Muscle of leg (tissue), 16 donors: ENCODE measurements at places on chromosomes 11 and 22. TPM values are rescaled to one million over a fixed set of nuclear protein-coding genes. Genes with fewer than 3 reads are reported as not detected.
A peak's percentile ranks its signal among the peaks of the same experiment; 100 is the strongest.

DNA sequence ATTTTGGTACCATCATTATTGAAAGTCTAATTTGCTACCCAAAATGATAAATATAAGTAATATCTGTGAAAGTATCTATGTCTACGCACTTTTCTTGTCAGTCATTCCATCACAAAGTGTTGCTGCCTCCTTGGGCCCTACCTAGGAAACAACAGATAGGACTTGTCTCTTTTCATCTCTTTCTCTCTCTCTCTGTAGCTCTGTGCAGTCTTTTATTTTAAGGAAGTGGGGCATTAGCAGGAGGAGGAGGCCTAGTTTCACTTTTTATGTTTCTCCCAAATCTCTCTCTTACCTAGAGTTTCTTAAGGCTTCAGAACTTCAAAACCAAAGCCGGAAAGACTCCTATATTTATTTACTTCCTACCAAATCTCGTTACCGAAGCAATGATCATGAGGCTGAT, 354.8 kb upstream of the LUZP2 start:
- H3K36me3 ChIP-seq = no peaks in the 10 kb centered on the region
- H3K27ac ChIP-seq = no peak overlapping the region
- no peaks in the 10 kb centered on the region for H3K4me1 ChIP-seq
- no peak overlapping the region for H3K4me3 ChIP-seq

- peaks cover 2% of the 10 kb centered on the region for H3K27me3 ChIP-seq
- H3K4me1 ChIP-seq = peaks cover 4% of the 10 kb centered on the region
- peak; percentile 38 for DNase-seq
- H3K4me3 ChIP-seq = no peak overlapping the region
- H3K27ac ChIP-seq = peak overlapping the region; percentile 10
- peaks cover 4% of the 10 kb centered on the region for H3K36me3 ChIP-seq
Measured at GRCh38 chr11:113243696-113244095, 70.7 kb upstream of the TTC12 start.

GRCh38 chr11:6194065-6194581, 4.9 kb upstream of the OR52W1 start:
- H3K27me3 ChIP-seq = no peaks in the 10 kb centered on the region
- no peak overlapping the region for H3K4me3 ChIP-seq
- H3K36me3 ChIP-seq = no peaks in the 10 kb centered on the region

DNA sequence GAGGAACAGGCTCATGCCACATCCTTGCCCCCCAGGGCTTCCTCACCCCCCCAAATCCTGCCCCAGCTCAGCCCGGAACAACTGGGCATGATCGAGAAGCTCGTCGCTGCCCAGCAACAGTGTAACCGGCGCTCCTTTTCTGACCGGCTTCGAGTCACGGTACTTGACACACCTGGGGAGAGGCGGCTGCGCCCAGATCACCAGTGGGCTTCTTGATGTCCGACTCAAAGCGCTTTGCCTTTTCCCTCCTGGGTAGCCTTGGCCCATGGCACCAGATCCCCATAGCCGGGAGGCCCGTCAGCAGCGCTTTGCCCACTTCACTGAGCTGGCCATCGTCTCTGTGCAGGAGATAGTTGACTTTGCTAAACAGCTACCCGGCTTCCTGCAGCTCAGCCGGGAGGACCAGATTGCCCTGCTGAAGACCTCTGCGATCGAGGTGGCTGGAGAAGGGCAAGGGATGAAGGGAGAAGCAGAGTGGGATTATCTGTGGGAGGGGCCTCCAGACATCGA, 3.5 kb downstream of the NR1H3 start:
- H3K4me3 ChIP-seq = no peak overlapping the region
- no peak for DNase-seq
- peaks cover 5% of the 10 kb centered on the region for H3K36me3 ChIP-seq
- no peaks in the 10 kb centered on the region for H3K27me3 ChIP-seq
- H3K4me1 ChIP-seq = peaks cover 31% of the 10 kb centered on the region
- no peak overlapping the region for H3K27ac ChIP-seq

DNA sequence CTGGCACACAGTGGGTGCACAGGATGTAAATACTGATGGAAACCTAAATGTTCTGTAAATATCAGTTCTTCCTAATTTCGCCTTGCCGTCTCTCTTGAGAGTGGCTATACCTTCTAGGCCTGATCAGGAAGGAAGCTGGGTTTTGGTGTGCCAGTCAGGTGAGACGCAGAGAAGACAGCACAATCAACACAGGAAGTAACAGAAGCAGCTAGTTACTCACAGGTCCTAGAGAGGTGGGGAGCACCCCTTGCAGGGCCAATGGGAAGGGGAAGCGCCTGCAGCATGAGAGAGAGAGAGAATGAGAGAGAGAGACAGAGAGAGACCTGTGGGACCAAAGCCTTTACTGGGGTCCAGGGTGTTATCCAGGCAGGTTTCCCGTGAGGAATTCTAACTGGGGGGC, 80.8 kb downstream of the FBLN1 start:
- H3K36me3 ChIP-seq = peaks cover 7% of the 10 kb centered on the region
- H3K27ac ChIP-seq = no peak overlapping the region
- DNase-seq = no peak
- H3K27me3 ChIP-seq = no peaks in the 10 kb centered on the region

- DNase-seq = no peak
- peaks cover 7% of the 10 kb centered on the region for H3K27me3 ChIP-seq
- H3K36me3 ChIP-seq = peaks cover 50% of the 10 kb centered on the region
- peak overlapping the region; percentile 94 for H3K4me3 ChIP-seq
- H3K27ac ChIP-seq = no peak overlapping the region
Measured at GRCh38 chr11:65116370-65117205, 913 bp downstream of the ZNHIT2 start.

Gene PNPLA2
- polyA plus RNA-seq = 24.8 TPM

DNA sequence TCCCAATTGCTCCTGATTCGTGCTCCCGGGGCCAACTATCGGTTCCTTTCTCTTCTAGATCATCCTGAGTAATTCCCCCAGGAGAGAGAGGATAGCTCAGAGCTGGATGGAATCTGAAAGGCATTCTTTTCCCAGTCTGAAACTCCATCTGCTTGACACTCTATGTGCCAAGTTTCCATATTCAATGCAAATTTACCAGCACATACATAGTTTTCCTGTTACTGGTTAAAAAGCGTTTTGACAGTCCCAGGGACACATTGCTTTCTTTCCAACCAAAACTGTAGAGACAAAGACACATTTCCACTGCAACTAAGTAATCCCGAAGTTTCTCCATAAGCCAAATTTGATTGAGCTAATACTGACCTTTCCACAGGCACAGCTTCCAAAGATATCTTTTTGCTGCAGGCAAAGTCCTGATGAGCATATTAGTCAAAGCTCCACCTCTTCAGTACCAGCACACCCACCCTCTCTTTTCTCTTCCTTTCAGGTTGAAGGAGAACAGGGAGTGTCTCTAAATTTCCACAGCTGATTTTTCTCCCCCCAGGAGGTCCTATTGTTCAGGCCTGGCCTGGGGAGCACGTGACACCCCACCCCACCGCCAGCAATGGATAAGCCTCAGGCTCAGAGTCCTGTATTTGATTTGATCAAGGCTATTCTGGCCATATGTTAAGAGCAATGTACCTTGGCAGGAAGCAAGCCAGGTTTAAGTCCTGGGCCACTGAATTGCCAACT, 9.7 kb upstream of the ANKK1 start:
- no peak overlapping the region for H3K4me3 ChIP-seq
- peak; percentile 77 for DNase-seq
- H3K27ac ChIP-seq = peak overlapping the region; percentile 2
- no peaks in the 10 kb centered on the region for H3K36me3 ChIP-seq

DNA sequence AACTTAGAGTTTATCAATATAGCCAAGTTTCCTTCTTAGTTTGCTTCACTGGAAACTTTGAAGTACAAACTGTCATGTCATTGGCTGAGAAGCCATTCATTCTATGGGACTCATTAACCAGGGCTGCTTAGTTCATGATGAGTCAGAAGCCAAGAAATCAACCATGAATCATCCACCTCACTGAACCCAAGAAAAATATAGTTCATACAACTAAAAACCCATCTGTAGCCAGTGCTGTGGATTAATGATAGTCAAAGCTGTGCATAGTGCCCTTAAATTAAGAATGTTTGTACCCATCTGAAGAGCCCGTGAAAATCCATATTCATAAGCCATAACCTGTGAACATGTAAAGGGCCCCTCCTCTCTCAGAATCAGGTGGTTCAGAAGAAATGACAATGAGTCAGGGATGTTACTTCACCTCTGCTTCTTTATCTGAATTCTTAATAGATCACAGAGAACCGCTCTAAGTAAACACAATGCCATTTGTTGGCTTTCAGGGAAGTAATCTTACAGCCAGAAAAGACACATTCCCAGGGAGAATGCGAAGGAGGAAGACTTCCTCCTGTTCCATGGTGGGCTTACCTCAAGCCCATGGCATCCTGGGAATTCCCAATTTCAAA, 25.4 kb downstream of the MMP20 start:
- no peaks in the 10 kb centered on the region for H3K36me3 ChIP-seq
- no peak overlapping the region for H3K4me3 ChIP-seq
- no peaks in the 10 kb centered on the region for H3K4me1 ChIP-seq
- no peaks in the 10 kb centered on the region for H3K27me3 ChIP-seq

- no peak overlapping the region for H3K27ac ChIP-seq
- H3K4me1 ChIP-seq = peaks cover 26% of the 10 kb centered on the region
- no peaks in the 10 kb centered on the region for H3K27me3 ChIP-seq
- no peak overlapping the region for H3K4me3 ChIP-seq
- DNase-seq = no peak
- no peaks in the 10 kb centered on the region for H3K36me3 ChIP-seq
Measured at GRCh38 chr11:79415411-79415810, 25.4 kb downstream of the TENM4 start.

Gene ASCL2
- polyA plus RNA-seq = 0.29 TPM

DNA sequence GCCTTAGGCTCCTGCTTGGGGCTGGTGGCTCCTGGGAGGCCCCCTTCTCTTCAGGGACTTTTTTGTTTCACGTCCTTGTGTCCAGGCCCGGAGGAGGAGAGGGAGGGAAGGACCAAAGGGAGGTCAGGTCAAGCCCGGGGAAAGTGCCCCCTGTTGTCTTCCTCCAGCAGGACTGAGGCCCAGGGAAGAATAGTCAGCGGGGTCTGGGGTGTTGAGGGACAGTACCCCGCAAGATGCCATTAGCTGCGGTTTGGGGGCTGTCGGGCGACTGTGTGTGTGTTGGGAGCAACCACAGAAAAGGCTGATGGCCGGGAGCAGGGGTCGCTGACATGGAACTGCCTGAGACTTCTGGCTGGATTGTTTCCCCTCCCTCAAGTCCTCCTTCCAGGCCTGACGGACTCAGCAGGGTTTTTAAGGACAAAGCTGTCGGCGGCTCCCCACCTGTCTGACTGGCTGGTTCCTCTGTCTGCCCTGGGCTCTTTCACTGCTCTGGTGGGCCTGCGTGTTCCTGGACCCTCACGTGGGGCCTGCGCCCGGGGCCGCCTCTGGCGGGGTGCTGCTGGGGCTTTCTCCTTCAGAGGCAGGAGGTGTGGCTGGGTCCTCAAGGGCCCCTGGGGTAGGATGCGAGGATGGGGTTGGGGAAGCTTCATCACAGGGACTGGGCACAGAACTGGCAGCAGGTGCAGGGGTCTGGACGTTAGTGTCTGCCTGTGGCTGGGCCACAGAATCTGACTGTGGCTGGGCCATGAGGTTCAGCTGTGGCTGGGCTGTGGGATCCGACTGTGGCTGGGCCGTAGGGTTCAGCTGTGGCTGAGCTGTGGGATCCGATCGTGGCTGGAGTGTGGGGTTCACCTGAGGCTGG, 1.5 kb downstream of the GPR152 start:
- H3K4me1 ChIP-seq = peaks cover 9% of the 10 kb centered on the region
- H3K36me3 ChIP-seq = no peaks in the 10 kb centered on the region
- DNase-seq = no peak

GRCh38 chr11:70066136-70066520, 12.0 kb upstream of the ANO1 start:
- no peaks in the 10 kb centered on the region for H3K36me3 ChIP-seq
- no peaks in the 10 kb centered on the region for H3K4me1 ChIP-seq
- H3K27me3 ChIP-seq = peaks cover 26% of the 10 kb centered on the region
- DNase-seq = no peak

Gene CD3G
- polyA plus RNA-seq = 0.37 TPM

DNA sequence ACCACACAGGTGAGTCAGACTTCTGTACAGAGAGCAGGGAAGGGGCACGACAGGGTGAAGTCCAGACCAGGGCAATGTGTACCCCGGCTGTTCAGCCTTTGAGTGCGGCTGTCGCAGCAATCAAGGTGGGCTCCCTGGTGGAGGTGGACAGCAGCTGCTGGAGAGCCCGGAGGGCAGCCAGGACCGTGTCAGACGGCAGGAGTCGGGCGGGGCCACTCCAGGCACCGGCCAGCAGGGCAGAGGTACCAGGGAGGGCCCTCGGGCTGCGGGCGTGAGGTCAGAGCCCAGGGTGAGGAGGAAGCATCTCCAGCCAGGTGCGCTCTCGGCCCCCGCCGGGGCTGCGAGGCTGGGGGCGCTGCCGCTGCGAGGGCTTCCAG, 802 bp upstream of the PIM3 start:
- H3K36me3 ChIP-seq = peaks cover 22% of the 10 kb centered on the region
- peaks cover 2% of the 10 kb centered on the region for H3K27me3 ChIP-seq
- H3K27ac ChIP-seq = peak overlapping the region; percentile 71
- H3K4me3 ChIP-seq = peak overlapping the region; percentile 46
- peaks cover 63% of the 10 kb centered on the region for H3K4me1 ChIP-seq

DNA sequence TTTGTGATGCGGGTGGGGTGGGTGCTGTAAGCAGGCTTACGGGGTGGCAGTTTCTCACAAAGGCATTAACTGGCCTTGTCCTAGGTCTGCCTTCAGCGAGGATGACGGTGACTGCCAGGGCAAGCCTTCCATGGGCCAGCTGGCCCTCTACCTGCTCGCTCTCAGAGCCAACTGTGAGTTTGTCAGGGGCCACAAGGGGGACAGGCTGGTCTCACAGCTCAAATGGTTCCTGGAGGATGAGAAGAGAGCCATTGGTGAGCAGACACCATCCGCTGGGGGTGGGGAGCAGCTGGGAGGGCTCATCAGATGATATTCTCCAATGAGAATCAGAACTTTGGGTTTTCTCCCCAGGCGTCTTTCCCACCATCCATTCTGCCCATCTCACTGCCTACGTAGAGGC, 5.8 kb downstream of the TCN2 start:
- peaks cover 19% of the 10 kb centered on the region for H3K4me1 ChIP-seq
- H3K36me3 ChIP-seq = peaks cover 14% of the 10 kb centered on the region
- no peaks in the 10 kb centered on the region for H3K27me3 ChIP-seq
- no peak overlapping the region for H3K27ac ChIP-seq

DNA sequence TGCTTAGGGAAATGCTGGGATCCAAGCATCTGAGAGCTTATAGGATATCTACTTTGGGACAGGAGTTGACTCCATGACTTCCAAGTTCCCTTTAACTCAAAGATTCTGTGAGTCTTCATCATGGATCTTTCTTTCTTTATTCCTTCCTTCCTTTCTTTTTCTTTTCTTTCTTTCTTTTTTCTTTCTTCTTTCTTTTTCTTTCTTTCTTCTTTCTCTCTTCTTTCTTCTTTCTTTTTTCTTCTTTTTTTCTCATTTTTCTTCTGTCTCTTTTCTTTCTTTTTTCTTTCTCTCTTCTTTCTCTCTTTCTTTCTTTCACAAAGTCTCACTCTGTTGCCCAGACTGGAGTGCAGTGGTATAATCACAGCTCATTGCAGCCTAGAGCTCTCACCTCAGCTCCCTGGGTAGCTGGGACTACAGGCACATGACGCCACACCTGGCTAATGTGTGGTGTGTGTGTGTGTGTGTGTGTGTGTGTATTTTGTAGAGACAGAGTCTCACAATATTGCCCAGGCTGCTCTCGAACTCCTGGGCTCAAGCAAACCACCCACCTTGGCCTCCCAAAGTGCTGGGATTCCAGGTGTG, 5.4 kb upstream of the MICAL3 start:
- peak overlapping the region; percentile 23 for H3K27ac ChIP-seq
- H3K27me3 ChIP-seq = peaks cover 16% of the 10 kb centered on the region
- no peak overlapping the region for H3K4me3 ChIP-seq
- DNase-seq = no peak
- H3K4me1 ChIP-seq = peaks cover 22% of the 10 kb centered on the region

- peaks cover 28% of the 10 kb centered on the region for H3K36me3 ChIP-seq
- no peak overlapping the region for H3K27ac ChIP-seq
- no peaks in the 10 kb centered on the region for H3K27me3 ChIP-seq
- H3K4me1 ChIP-seq = no peaks in the 10 kb centered on the region
Measured at GRCh38 chr11:47775240-47775869, 8.2 kb upstream of the FNBP4 start.
